Dermis lymphatic vessel endothelial cell (primary cell): ENCODE measurements at places on chromosomes 1 and 21. TPM values are rescaled to one million over a fixed set of nuclear protein-coding genes. Genes with fewer than 3 reads are reported as not detected.

The OXCT2 gene
- 6.1 and 6.5 TPM in 2 replicates for total RNA-seq

The BGLAP gene
- 0.33 and 0.43 TPM in 2 replicates for total RNA-seq

The ADAM30 gene
- total RNA-seq, result not detected in 2 replicates

The ZNF683 gene
- not detected in 2 replicates for total RNA-seq

The BSND gene
- not detected in 2 replicates for total RNA-seq

The OR2T33 gene
- total RNA-seq, result not detected in 2 replicates

The RNF186 gene
- not detected in 2 replicates for total RNA-seq

The ESPN gene
- 0.22 and 0.69 TPM in 2 replicates for total RNA-seq

The SPRR1B gene
- not detected in 2 replicates for total RNA-seq

The GUK1 gene
- 604 and 675 TPM in 2 replicates for total RNA-seq

The FABP3 gene
- total RNA-seq, result 0.43 TPM in 1 of 2 replicates, not detected in the other

The NBPF6 gene
- total RNA-seq, result not detected in 2 replicates

The LCE1F gene
- not detected in 2 replicates for total RNA-seq

The RGL1 gene
- total RNA-seq, result 17.7 and 39.5 TPM in 2 replicates

The SH2D5 gene
- total RNA-seq, result 0.11 and 0.17 TPM in 2 replicates

The KRTAP24-1 gene
- not detected in 2 replicates for total RNA-seq

The MAP3K21 gene
- total RNA-seq, result 0.43 and 0.54 TPM in 2 replicates

The PLPPR4 gene
- total RNA-seq, result 0.09 and 0.54 TPM in 2 replicates

The CD5L gene
- not detected in 2 replicates for total RNA-seq

The PCP4L1 gene
- not detected in 2 replicates for total RNA-seq

The RGS1 gene
- not detected in 2 replicates for total RNA-seq

The OVAAL gene
- not detected in 2 replicates for total RNA-seq

The SLFNL1 gene
- 0.17 and 0.22 TPM in 2 replicates for total RNA-seq

The SPATA45 gene
- 0.17 TPM in 1 of 2 replicates, not detected in the other for total RNA-seq

The THEM5 gene
- 0.33 and 0.34 TPM in 2 replicates for total RNA-seq

The CNKSR1 gene
- not detected in 2 replicates for total RNA-seq

The VWA5B1 gene
- not detected in 2 replicates for total RNA-seq

The LCE2A gene
- total RNA-seq, result not detected in 2 replicates

The AKT3 gene
- 52.0 and 58.4 TPM in 2 replicates for total RNA-seq

The PDE4B gene
- 171 and 299 TPM in 2 replicates for total RNA-seq

The DENND2C gene
- total RNA-seq, result 8.8 and 9.2 TPM in 2 replicates

The BEND5 gene
- total RNA-seq, result 2.9 and 4.8 TPM in 2 replicates

The RGS7 gene
- 0.09 and 0.11 TPM in 2 replicates for total RNA-seq

The CRP gene
- not detected in 2 replicates for total RNA-seq

The TCP10L gene
- total RNA-seq, result 0.17 and 0.22 TPM in 2 replicates

The CLCNKB gene
- 0.22 TPM in 1 of 2 replicates, not detected in the other for total RNA-seq

The SH2D1B gene
- total RNA-seq, result not detected in 2 replicates

The MIS18A gene
- 5.7 and 6.1 TPM in 2 replicates for total RNA-seq

The OLFML2B gene
- 0.09 and 0.22 TPM in 2 replicates for total RNA-seq

The OR2L2 gene
- total RNA-seq, result not detected in 2 replicates

The FAM167B gene
- total RNA-seq, result 0.17 and 0.22 TPM in 2 replicates

The GNG4 gene
- 0.33 and 0.43 TPM in 2 replicates for total RNA-seq

The LRRC71 gene
- 0.11 and 0.43 TPM in 2 replicates for total RNA-seq

The LZIC gene
- 20.7 and 27.2 TPM in 2 replicates for total RNA-seq

The TIE1 gene
- 962 and 1,146 TPM in 2 replicates for total RNA-seq

The NHLH1 gene
- total RNA-seq, result under 0.01 TPM in 1 of 2 replicates, not detected in the other

The FNDC5 gene
- total RNA-seq, result under 0.01 and 0.17 TPM in 2 replicates

The HSPA6 gene
- 0.22 and 0.60 TPM in 2 replicates for total RNA-seq

The CSF1 gene
- total RNA-seq, result 3.9 and 5.9 TPM in 2 replicates

The S100B gene
- total RNA-seq, result 0.22 TPM in 1 of 2 replicates, not detected in the other

The TTC24 gene
- total RNA-seq, result not detected in 2 replicates

The GOLT1A gene
- total RNA-seq, result not detected in 2 replicates

The ATP1A4 gene
- not detected in 2 replicates for total RNA-seq

The DYNLT5 gene
- 0.43 and 1.1 TPM in 2 replicates for total RNA-seq

The SEC16B gene
- total RNA-seq, result 0.54 and 0.60 TPM in 2 replicates
